ENCODE measurements at places on chromosomes 13 and 19.
A peak's percentile ranks its signal among the peaks of the same experiment; 100 is the strongest.

DNA sequence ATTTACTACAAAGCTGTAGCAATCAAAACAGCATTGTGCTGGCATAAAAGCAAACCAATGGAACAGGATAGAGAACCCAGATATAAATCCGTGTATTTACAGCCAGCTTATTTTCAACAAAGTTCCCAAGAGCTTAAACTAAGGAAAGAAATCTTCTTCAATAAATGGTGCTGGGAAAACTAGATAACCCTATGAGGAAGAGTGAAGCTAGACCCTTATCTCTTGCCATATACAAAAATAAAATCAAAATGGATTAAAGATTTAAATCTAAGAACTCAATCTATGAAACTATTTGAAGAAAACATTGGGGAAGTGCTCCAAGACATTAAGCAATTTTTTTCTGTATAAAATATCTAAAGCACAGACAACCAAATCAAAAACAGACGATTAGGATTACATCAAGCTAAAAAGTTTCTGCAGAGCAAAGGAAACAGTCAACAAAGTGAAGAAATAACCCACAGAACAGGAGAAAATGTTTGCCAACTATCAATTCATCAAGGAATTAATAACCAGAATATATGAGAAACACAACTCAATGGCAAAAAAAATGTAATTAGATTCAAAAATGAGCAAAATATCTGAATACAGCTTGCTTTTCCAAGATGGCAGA, 480.7 kb downstream of the LMO7 start:
- no peak for DNase-seq

- DNase-seq: no peak
Measured at GRCh38 chr13:46621792-46622629, 69.0 kb downstream of the LRCH1 start.

- DNase-seq: no peak
Measured at GRCh38 chr13:52411629-52412028, 5.7 kb upstream of the THSD1 start.

- DNase-seq: no peak
Measured at GRCh38 chr19:48271531-48272151, 1.8 kb downstream of the ZNF114 start.

- peak; percentile 69 for DNase-seq
Measured at GRCh38 chr19:47573071-47574026, at the start of gene ZNF541. ZNF541 (minus strand) TSS chr19:47573148; CDS start chr19:47555856, 17,292 bp downstream.

DNA sequence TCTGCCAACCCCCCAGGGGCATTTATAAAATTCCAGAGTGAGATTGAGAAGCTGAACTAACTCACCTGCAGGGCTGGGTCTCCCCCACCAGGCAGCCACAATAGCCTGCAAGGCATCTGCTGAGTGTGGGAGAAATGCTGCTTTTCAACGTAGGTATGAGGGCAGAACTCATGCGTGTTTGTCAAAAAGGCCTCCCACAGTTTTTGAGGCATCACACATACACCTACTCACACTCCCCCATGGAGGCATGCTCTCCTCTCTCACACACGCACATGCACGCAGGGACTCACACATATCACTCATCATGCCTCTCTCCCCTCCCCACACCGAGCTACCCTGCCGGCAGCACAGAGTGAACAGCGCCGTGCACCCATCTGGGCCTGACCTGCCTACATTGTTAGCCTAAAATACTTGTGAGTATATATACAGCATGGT, 390.5 kb downstream of the FGF9 start:
- DNase-seq: peak; percentile 15

GRCh38 chr13:41599619-41600018, 142.3 kb downstream of the RGCC start:
- no peak for DNase-seq

- no peak for DNase-seq
Measured at GRCh38 chr13:25281935-25282332, 5.4 kb downstream of the MTMR6 start.

DNA sequence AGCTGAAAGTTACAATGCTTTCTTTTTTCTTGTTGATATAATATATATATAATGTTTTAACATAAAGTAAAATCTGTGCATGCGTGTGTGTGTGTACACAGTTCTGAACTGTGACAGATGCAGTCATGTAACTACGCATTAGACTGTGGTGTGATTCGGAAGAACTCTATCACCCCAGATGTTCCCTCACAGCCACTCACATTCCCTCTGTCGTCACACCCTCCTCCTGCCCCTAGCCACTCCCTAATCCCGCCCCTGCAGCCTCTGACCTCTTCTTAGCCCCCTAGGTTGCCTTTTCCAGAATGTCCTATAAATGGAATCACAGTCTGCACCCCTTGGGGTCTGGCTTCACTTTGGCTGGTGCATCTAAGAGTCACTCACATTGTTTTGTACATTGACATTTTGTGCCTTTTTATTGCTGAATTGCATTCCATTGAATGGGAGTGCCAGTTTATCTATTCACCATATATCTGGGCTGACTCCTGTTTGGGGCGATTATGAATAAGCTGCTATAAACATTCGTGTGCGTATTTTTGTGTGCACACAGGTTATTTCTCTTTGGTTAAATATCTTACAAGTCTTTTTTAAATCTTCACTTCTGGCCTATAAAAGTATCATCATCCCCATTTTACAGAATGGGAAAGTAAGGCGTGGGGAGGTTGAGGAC, 20.4 kb downstream of the DHRS12 start:
- DNase-seq: no peak

GRCh38 chr19:4057931-4058692, 8.6 kb downstream of the ZBTB7A start:
- no peak for DNase-seq

- DNase-seq: no peak
Measured at GRCh38 chr13:66803013-66803807, 426.9 kb downstream of the PCDH9 start.

DNA sequence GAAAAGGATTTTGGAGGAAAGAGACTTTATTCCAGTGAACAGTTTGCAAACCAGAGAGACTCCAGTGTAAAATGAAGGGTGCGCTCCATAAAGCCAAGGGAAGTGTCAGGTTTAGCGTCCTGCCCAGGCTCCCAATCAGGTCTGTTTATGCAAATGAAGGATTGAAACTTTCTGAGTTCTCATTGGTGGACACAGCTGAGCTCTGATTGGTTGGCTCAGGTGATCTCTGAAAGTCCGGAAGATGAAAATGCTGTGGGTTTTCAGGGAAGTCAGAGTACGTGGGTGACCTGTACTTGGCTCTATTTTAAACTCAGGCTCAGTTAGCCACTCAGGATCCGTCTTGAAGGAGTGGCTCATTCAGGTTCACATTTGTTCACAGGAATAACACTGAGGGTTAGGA, 28.7 kb upstream of the CD33 start:
- no peak for DNase-seq

- peak; percentile 51 for DNase-seq
Measured at GRCh38 chr19:55484593-55485438, at the start of gene NAT14. NAT14 (plus strand) TSS chr19:55485188; CDS start chr19:55485709, 521 bp downstream.

GRCh38 chr19:42111811-42112210, 20.4 kb downstream of the POU2F2 start:
- no peak for DNase-seq

DNA sequence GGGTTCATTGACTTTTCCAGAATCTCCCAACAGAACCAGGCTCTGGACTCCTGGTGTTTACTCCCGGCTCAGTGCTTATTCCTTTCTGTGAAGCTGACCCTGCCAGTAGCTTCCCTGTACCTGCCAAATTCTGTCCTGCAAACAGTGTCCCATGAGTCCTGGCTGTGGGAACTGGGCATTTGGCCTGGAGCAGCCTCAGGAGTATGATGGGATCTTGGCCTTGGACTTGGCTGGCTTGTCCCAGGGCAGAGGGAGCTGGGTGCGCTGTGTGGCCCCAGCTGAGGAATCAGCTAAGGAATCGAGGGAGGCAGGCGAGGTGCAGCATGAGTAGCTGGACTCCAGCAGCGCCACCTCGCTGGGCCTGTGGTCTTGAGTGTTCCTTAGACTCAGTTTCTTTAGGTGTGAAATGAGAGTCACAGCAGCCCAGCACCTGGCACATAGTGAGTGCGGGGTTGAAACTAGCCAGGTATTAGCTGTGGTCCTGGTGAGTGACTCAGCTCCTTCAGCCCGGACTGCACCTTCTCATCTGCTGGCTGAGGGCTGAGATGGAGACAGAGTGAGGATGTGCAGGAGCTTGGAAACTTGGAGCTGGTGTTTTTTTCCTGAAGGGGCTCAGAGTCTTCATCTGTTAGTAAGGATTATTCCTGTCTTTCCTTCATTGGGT, 10.4 kb downstream of the CLASRP start:
- no peak for DNase-seq

GRCh38 chr19:56633021-56633420, 9.9 kb upstream of the SMIM17 start:
- DNase-seq: no peak

- DNase-seq: no peak
Measured at GRCh38 chr19:19103167-19103566, 35.1 kb downstream of the TMEM161A start.

- DNase-seq: no peak
Measured at GRCh38 chr13:112934078-112934477, 34.9 kb upstream of the MCF2L start.

DNA sequence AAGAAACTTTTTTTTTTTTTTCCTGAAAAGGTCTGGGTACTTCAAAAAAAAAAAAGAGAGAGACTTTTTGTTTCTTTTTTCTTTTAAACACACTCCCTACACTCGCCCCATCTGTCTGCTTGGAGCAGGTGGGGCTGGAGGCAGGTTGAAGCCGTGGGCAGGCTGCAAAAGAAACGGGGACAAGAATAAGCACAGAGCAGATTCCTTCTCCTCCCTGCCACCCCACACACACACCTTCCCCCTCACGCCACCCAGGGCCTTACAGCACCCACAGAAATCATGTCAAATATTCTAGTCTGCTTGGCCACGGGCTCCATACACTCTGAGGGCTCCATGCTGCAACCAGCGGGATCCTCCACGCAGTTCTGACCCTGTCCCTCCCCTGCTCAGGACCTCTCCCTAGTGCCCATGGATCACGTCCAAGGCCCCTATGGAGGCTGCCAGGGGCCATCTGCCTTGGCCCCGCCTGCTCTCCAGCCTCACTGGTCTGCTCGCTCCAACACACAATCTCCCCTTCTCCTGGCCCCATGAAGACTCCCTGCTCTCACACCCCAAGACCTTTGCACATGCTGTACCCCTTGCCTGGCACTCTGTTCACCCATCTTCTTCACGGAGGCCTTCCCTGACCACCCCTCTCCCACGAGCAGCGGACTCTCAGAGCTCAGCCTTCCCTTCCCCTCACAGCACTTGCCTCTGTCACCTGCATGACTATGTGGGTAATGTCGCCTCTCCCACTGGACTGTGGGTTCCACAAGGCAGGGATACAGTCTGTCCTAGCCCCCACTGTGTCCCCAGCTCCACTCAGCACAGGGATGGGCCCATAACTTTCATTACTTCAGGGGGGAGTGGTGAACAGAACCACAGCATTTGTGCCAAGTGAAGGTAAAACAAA, 11.4 kb downstream of the AKT2 start:
- DNase-seq: no peak

GRCh38 chr19:4431808-4432674, 25.6 kb downstream of the UBXN6 start:
- no peak for DNase-seq

DNA sequence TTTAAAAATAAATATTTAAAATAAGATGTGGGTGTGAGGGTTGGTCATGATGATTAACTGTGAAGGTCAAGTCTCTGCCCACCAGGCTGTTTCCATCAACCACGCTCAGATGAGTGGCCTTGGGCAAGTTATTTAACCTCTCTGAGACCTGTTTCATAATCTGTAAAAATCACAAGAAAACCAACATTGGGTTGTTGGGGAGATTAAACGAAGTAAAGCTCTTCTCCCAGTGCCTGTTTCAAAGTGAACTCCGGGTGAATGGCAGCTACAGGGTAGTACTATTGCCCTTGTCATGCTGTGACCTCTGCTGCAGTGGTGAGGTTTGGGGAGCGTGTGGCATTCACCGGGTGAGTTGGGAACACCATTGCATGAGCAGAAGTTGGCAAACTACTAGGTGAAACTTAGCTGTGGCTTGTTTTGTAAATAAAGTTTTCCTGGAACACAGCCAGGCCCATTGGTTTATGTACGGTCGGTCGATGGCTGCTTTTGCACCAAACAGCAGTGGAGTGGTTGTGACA, 153.2 kb downstream of the USP12 start:
- DNase-seq: no peak

DNA sequence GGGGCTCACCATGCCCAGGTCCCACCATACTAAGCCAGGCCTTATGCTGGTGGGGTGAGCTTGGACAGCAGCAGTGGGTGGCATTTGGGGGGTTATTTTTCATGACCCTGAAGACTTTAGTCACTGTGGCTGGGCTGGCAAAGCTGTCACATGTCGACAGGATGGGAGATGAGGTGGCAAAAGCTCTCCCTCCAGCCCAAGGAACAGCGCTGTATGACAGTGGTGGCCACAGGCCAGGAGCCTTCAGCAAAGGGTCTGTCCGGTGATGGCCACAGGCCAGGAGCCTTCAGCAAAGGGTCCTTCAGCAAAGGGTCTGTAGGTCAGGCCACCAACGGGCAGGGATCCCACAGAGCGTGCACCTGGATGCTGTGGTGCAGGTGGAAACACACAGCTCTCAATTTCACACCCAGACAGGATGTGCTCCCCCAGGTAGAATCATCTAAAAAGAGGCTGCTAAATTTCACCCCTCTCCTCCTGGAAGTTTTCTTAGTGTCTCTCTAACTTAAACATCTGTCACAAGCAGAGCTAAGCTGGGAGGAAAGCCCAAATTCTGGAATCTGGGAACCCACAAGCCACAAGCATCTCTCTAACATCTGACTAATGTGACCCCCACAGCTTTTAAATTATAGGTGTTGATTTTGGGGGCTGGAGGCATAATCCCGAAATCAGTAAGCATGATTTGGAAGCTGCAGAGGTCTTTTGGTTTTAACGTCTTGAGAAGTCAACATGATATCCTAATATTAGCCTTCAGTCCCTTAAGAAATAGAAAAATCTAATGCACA, 23.0 kb downstream of the COL4A1 start:
- DNase-seq: no peak

- no peak for DNase-seq
Measured at GRCh38 chr13:24292481-24292880, 16.9 kb upstream of the C1QTNF9 start.

- DNase-seq: no peak
Measured at GRCh38 chr19:11175920-11176319, 20.3 kb upstream of the SPC24 start.

DNA sequence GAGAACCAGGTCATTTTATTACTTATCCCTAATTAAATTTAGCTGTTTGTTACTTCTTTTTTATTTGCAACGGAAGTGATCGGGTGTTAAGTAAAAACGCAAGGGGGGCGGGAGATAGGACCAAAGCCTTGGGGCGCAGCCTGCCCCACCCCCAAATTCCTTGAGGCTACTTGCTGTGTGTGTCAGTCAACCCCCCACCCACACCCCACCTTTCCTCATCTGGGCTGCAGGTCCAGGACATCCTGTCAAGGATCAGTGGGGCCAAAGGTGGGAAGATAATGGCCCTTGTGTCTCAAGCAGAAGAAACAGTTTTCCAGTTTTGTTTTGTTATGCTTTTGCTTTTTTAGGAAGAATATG, 1.2 kb upstream of the FOXO1 start:
- no peak for DNase-seq

DNA sequence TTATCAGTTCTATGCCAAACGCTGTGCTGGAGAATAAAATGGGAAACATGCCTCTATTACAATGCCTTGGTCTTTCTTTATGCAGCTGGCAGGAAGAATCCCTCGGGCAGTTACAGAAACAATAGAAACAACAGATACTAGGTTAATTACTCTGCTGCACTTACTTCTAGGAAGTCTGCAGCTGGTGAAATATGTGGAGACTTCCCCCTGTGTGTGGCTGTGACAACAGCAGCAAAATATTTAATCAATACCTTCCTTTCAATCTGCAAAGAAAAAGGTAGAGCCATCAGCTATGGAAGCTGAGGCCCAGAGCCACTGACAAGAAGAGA, 9.9 kb downstream of the STOML3 start:
- DNase-seq: no peak
